Astrocyte of the hippocampus (primary cell): ENCODE measurements at places on chromosomes 11 and 22.

DNA sequence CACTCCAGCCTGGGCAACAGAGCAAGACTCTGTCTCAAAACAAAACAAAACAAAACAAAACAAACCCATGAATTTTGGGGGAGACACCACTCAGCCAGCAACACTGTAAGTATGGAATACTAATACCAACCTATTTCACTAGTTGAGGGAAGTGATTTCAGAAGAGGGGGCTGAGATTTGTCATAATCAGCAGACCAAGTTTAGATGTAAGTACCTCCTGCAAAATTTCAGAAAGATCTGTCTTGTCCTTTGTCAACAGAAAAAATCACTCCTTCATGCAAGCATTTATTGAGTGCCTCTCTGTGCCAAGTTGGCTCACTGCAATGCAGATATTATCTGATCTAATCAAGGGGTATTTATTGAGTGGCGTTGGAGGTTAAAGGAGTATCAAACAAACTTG, 23.4 kb upstream of the ADA2 start:
- no peak for DNase-seq

DNA sequence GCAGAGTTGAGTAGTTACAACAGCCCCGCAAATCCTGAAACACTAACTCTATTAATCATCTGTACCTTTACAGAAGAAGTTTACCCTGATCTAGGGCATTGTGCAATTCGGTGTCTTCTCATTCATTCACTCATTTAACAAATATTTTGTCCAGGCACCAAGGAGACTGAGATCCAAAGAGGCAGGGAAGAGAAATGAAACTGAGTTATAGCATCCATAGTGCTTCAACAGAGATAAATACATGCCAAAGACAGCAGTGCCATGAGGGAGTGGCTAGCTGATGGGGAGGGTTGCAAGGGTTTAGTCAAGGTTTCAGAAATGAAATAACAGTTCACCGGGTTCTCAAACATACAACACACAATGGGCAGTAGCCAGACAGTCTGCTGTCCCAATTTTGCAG, 40.2 kb upstream of the MTNR1B start:
- no peak for DNase-seq

DNA sequence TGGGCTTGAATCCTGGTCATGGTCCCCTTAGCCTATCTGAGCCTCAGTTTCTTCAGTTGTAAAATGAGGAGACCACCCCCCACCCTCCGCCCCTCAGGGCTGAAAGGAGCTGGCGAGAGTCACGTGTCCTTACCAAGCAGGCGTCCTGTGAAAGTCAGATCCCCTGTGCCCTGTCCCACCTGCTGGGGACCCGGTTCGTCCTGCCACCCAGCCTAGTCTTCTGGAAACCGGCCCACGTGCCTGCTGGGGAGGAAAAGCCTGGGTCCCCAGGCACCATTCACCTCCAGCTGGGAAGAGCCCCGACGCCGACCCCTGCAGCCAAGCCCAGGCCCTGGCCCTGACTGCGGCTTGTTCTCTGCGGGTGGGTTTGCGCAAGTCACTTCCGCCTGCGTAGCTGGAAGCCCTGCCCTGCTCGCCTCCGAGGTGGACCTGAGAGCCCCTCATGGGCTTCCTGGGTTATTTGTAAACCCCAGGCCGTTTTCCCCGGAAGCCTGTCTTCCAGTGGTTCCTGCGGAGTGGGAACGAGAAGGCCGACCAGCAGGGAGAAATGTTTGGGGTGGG, 679 bp upstream of the SSH3 start:
- DNase-seq: peak; percentile 31

- DNase-seq: no peak
Observed at GRCh38 chr11:105153392-105153791, 13.8 kb upstream of the CARD18 start.

GRCh38 chr11:119875841-119876600, 147.0 kb upstream of the NECTIN1 start:
- no peak for DNase-seq

DNA sequence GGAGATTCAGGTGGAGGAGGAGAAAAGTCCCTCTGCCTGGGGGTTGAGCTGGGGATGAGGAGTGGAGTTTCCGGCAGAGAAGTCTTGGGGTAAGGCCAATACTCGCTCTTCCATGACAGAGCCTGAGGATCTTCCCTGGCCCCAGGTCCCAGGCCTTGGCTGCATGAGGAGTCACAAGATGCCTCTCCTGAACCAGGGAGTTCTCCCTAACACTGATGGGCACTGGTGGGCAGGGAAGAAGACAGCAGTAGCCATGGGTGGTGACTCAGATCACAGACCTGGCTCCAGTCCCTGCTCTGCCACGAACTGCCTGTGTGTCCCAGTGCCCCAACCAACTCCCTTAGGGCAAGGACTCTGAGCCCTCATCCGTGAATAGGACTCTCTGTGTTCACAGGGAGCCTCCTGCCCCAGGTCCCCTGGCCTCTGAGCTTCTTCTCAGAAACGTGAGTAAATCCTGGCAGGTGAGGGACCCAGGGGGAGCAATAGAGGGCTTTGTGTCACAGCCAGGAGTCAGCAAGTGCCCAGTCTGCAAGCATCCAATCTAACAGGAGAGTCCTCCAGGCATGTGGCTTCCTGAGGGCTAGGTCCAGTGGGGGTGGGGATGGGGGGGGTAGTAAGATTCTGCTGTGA, 45.5 kb upstream of the FTH1 start:
- DNase-seq: peak; percentile 10

DNA sequence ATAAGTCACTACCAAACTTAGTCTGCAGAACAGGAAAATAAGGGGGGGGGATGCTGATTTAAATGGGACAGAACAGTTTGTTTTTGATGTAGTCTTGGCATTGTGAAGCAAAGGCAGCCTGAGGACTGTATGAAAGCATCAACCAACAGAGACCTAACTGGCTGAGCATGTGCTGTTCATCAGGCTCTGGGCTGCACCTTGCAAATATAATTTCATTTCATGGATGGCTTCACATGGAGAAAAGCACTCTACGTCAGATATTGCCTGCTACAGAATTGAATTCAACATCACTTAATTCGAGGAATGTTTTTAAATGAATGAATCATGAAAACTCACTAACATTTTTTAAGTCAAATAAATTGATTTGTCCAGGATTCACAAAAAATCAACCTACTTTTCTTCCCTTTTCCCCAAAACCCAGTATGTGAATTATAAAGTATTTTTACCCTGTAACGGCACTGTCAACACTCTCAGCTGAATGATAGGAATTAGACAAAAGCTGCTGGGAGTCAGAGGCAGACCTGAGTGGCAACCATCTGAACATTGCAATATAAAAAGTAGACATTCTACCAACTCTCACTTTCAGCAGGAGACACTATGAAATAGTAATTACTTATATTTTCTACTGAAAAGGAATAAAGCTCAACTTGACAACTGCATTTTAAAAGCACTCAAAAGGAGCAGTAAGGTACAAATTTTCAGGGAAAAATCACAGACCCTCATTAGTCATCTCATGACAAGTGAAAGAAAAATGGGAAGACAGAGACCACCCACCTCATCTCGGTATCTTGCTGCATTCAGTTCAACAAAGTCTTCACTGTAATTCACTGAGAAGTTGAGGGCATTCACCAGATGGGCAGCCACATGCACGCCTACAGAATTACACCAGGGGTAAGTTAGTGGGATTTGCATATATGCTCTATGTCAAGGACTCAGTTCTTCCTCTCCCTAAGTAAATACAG, 47.5 kb downstream of the NOX4 start:
- peak; percentile 81 for DNase-seq

DNA sequence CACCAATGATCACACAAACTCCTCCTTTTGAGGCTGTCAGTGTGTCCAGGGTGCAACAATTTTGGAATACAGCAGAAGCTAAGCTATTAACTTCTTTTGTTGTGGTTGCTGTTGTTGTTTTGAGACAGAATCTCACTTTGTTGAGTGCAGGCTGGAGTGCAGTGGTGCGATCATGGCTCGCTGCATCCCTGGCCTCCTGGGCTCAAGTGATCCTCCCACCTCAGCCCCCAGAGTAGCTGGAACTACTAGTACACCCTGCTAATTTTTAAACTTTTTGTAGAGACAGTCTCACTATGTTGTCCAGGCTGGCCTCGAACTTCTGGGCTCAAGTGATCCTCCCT, 22.0 kb downstream of the GSTT2B start:
- DNase-seq: no peak

DNA sequence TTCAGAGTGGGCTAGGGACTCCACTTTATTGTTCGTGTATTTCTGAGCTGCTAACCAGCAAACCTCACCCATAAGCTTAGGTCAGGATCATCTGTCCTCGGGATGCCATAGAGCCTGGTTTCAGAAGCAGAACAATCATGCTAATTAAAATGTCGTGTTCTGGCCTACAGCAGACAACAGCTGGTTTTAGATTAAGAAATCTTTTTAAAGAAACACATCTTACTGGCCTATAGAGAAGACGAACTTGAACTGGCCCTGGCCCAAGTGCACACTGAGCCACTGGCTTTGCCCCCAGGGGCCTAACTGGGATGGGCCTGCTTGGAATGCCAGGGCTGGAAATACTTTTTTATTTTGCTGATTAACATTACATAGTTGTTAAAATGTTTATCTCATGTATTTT, 63.2 kb downstream of the ALX4 start:
- no peak for DNase-seq

GRCh38 chr22:29315286-29316140, at the start of gene RASL10A:
TSS of gene RASL10A (minus strand) at chr22:29315697. CDS start at chr22:29315246, 451 bp downstream.
- peak; percentile 56 for DNase-seq

GRCh38 chr22:34946339-34946985, 119.5 kb upstream of the ISX start:
- peak; percentile 16 for DNase-seq

GRCh38 chr11:117868815-117869561, 7.5 kb downstream of the FXYD6 start:
- no peak for DNase-seq

- DNase-seq: peak; percentile 89
Observed at GRCh38 chr22:25153961-25154666, 45.5 kb upstream of the CRYBB3 start.

GRCh38 chr11:111921541-111922230, 3.0 kb downstream of the C11orf52 start:
- no peak for DNase-seq

DNA sequence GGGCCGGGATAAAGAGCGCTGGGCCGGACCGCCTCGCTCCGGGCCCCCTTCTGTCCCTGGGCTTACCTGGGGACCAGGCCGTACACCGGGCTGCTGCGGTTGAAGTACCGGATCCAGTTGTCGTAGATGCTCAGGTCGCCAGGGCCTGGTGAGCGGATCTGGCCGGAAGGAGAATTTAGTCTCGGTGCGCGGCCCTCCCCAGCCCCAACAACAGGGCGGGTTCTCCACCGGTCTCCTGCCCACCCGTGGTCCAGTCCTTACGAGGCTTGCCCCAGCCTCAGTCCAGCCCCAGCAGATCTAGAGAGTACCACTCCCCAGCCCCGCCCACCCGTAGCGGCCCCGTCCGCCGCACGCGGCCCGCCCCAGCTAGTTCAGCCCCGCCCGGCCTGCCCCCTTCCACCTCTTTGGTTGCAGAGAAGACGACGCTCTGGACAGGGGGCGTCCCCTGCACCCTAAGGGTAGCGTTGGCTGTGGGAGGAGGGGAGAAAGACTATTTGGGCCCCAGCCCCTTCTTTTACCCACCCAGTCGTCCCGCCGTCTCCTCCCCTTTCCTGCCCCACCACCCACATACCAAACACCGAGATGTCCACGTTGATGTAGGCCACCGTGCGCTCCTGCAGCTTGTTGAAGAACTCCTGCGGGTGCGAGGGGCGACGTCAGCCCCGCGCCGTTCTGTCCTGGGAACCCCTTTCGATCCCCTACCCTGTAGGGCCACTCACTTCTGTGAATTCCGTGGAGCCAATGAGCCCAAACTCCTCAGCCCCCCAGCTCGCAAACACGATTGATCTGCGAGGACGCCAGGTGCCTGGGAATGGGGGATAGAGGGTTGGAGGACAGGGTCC, 6.8 kb downstream of the SAC3D1 start:
- DNase-seq: peak; percentile 7

- DNase-seq: no peak
Observed at GRCh38 chr11:110318638-110319404, 22.4 kb upstream of the RDX start.

DNA sequence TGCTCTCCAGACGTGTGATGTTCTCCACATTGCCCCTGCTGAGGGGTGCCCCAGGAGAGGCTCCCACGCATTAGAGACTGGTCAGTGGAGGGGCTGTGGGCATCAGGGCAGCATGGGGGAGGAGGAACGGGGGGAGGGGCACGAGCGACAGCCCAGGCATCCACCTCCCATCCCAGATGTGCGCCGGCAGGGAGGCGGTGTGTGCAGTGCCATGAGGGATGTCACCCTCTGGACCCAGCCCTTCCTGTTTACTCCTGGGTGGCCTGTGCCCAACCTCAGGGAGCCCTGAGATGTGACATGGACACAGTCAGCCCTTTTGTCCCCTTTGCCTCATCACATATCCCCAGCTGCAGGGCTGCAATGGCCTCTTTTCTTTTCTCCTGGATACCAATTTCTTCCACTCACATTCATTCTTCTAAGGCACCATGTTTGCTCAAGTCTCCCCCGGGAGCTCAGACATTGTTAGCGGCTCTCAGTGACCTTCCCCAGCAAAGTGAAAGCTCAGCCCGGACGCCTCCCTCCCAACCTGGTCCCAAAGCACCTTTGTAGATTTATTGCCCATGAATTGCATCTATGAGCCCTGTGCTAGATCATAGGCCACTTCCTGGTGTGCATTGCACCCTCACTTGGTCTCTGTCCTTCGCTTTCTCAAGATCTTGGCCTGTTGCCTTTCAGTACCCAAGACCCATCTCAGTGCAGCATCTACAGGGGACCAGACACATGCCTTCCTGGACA, 150.6 kb downstream of the CEP164 start:
- no peak for DNase-seq

GRCh38 chr22:41436322-41437113, 10.1 kb downstream of the TOB2 start:
- no peak for DNase-seq

GRCh38 chr11:5042091-5042490, 4.2 kb upstream of the OR52J3 start:
- DNase-seq: no peak

DNA sequence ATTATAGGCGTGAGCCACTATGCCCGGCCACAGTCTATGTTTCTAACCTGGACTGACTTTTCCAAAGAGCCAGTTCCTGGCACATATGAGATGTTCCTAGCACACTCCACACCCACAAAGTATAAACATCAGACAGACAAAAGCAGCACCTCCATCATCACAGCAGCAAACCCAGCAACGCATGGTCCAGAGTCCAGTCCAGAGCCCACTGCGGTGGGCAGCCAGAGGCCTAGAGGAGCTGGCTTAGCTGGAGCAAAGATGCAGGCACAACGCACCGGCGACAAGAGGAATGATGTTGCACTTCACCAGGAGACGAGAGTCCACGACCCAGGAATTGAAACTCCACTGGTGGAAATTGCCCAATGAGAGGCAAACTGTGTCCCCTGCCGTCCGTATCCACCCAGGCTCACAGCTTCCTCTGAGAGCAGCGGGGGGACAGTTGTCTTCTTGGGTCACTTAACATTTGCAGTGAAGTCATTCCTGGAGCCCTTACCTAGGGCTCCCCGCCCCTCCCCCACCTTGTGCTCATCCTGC, 36.6 kb downstream of the RPS6KA4 start:
- DNase-seq: no peak

- DNase-seq: no peak
Observed at GRCh38 chr22:44942979-44943700, 66.7 kb downstream of the PHF21B start.
